Heart right ventricle (tissue), 16 donors: ENCODE measurements at places on chromosomes 6 and 20. TPM values are rescaled to one million over a fixed set of nuclear protein-coding genes. Genes with fewer than 3 reads are reported as not detected.

SAMD10 gene
- total RNA-seq = 3.8 TPM

BCAS4 gene
- 1.5 TPM for total RNA-seq

DUSP15 gene
- total RNA-seq = 4.5 TPM

DNMT3B gene
- 0.47 TPM for total RNA-seq

SAMD3 gene
- total RNA-seq = not detected

PKIG gene
- total RNA-seq = 322 TPM

BPIFA1 gene
- total RNA-seq = not detected

LRRC1 gene
- 7.0 TPM for total RNA-seq

CPNE5 gene
- 98.2 TPM for total RNA-seq

IFT52 gene
- total RNA-seq = 7.9 TPM

HLA-DQA1 gene
- total RNA-seq = 13.3 TPM

EEF1A2 gene
- 1,265 TPM for total RNA-seq
